ENCODE measurements at places on chromosomes 13 and 19.

DNA sequence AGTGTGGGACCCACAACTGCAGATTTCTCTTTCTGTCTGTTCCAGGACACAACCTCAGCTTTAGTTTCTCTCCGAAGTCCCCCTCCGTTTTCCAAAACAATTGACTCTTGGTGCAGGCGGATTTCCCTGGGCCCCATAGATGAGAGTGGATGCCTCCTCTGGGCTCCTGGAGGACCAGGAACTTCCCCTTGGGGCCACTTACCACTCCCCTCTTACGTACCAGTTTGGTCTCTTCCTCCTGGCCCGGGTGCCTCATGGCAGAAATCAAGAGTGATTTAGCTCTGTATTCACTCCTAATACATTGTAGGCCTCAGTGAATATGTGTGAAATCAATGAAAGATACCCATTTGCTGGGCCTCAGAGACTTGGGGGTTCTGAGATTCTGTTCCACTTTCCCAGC is 34.4 kb downstream of the PPP2R1A start:
- no peak for DNase-seq

GRCh38 chr13:46207828-46208227 is 3.9 kb upstream of the LRRC63 start:
- DNase-seq, result no peak

- DNase-seq, result no peak
These were observed 178.2 kb upstream of the TSHZ3 start for GRCh38 chr19:31527443-31527842.

- DNase-seq, result no peak
These were observed 214.1 kb upstream of the UFM1 start for GRCh38 chr13:38135592-38135991.

DNA sequence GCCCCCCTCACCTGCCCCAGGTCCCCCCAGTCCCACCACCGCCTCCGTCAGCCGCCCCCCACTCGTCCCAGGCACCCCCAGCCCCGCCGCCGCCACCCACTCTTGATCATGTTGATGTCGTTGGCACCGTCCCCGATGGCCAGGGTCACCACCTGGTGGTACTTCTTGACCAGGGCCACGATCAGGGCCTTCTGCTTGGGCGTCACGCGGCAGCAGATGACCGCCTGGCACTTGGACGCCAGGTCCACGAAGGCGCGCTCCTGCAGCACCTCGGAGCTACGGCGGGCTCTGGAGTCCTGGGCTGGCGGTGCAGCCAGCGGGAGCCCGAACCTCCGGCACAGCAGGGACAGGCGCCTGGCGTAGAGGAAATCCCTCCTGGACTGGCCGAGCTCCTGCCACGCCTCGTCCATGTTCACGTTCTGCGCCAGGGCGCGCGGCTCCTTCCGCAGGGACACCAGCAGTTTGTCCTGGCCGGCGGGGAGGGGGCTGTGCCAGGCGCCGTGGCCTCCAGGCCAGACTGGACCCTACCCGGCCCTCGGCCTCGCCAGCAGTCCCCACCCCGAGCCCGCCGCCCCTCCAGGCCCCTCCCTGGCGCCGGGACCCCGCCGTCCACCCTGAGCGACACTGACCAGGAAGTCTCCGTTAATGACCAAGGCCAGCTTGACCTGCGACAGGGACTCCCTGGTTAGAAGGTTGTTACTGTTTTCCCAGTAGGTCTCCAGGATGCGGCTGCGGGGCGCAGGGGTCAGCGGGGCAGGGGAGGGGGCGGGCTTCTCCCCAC is 22.6 kb downstream of the ATP8B3 start:
- DNase-seq, result no peak

- DNase-seq, result no peak
These were observed 2.5 kb upstream of the NR2C2AP start for GRCh38 chr19:19205416-19206410.

DNA sequence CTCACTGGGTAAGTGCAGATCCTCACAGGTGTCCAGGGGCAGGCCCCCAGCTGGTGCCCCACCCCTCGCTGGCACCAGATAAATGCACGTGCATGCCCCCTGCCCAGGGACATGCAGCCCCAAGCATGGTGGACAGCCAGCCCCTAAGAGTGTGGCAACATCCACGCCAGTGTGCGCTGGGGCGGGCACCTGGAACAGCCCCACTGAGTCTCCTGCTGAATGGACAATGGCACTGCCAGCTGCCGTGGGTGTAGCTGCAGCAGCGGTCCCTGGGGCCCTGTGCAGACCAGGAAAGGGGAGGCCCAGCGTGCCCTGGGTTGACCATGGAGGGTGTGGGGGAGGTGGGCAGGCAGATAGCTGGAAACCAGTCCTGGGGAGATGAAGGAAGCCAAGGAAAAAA is 538.7 kb upstream of the SGCG start:
- no peak for DNase-seq

- peak; percentile 52 for DNase-seq
These were observed 24.6 kb upstream of the ZNF846 start for GRCh38 chr19:9793071-9793591.

DNA sequence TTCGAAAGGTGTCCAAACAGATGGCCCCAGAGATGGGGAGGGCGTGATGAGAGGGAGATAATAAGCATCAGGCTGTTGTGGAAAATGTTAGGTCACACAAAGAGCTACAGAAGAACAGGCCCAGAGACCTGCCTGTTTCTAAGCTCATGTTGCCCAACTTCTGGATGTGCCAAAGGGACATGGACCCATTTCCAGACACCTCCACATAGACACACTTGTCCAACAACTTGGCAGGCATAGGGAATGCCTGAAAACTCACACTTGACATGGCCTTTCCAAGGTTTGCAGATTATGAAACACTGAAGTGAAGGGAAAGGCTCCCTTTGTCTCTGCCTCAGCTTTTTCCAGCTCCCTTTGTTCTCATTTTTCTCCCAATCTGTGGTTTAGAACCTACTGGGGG is 43.5 kb upstream of the CYP2B6 start:
- DNase-seq, result no peak

DNA sequence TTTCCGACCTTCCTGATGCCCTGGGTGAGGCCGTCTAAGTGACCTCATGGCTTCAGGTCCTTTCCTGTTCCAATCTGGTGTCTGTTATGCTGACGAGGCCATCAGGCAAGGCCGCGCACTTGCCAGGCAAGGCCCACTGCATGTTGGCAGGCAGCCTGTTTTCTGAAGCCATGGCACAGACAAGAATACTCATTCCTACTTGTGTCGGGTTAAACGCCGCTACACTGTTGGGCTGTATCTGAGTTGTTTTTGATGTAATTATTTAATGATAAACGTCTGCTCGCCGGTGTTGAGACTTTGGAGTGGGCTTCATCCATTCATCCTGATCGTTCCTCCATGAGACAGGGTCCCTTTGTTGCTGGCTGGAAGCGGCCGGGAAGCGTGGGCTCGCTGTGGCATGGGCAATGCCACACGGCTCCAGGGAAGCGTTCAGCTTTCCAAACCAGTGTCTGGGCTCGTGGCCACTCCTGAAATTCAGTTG is 92.1 kb downstream of the ATP11A start:
- DNase-seq, result no peak

DNA sequence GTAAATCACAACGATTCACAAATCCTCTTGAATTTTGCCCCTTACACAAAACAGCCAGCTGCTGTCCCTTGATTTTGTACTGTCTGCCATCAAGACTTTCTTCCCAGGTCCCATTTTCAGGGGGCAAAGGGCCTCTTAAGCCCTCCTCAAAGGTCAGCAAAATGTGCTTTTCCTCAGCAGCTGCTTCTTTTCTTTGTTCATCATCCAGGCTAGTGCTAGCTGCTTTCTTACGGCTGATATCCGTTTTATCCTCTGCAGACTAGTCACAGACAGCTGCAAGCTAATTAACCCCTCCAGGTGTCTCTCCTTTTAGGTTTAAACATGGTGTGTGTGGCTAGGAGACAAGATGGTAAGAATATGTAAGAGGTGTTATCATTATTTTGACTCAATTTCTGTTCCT is 90.9 kb downstream of the NALCN start:
- no peak for DNase-seq

Measured in NCI-H510A (cell line).